ENCODE measurements at places on chromosomes 7 and 10. TPM values are rescaled to one million over a fixed set of nuclear protein-coding genes. Genes with fewer than 3 reads are reported as not detected.

Gene FGL2
- total RNA-seq: 11.5 TPM

Gene PSMC2
- 98.2 TPM for total RNA-seq

Gene NRBF2
- total RNA-seq: 17.3 TPM

Gene SH2D4B
- 0.13 TPM for total RNA-seq

Gene GRID2IP
- 0.59 TPM for total RNA-seq
